Retinal pigment epithelial cell (primary cell): ENCODE measurements at places on chromosomes 11 and 22.

DNA sequence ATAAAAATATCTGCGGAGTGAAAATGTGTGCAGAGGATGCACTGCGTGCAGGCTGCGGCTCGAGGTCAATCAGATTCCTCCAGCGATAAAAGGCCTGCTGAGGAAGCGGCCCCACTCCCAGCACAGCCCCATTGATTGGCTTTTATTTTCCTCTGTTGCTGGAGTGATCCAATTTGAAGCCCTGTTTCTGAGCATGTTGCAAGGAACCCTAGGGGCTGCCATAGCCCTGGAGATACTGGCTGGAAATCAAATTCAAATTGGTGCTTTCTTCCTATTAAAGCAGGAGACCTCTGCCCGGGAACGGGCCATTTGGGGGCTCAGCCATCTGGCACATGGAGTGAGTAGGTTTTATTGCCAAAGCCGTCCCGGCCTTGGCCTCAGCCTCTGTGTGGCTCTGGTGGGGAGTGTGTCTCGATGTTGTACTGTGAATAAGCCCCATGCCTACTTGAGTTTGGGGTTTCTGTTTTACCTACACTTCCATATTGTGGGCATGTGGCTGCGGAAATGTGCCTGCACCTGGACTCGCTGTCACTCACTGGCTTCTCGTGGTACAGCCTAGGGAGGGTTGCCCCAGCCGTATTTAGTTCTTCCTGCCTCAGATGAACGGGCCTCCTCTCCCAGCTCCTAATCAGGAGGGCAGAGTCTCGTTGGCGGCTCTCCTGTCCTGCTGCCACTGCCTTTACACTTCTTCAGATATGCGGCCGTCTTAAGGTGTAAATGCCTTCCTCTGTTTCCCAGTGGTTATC, 25.6 kb downstream of the PARVB start:
- DNase-seq: no peak

DNA sequence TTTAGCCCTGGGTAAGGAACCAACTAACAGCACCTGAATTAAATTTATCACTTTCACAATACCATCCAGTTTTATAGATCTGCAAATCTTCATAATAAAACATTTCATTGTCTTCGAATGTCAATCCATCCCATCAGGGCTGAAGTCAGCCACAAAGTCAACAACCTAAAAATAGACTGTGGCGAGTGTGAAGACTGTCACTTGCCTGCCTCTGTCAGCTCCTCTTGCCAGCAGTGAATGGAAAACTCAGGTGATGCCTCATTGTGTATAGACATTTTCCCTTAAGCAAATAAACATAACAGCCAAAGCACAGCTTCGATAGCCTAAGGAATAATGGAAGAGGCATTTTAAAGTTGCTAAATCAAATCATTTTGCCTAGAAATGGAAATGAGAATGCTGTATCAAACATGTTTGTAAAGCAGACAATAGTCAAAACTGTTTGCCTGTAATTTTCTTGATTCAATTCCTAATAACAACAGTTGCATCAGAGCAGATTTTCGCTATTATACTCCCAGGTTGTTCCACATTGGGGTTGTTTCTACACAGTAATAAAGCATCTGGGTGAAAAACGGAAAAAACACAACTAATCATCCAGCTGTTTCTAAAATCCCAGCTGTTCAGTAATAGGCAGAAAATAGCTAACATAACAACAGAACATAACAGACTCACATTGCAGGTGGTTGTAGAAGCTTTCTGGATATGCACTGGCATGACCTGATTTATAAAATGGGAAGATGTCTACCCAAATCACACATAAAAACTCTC, 15.7 kb downstream of the KCNA4 start:
- DNase-seq: no peak

DNA sequence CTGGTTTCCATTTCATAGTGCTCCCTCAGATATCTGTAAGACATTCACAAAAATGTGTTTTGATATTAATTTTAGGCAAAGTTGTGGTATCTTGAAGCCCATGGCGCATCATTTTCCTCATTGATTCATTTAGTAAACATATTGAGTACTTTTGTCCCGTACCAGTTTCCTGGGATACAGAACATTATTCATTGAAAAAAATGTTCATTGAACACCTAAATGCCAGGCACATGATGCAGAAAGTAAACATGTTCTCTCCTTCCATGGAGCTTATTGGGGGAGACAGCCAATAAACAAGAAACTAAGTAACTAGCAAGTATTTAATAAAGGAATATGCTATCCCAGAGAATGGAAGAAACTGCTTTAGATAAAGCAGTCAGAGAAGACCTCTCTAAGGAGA, 195.0 kb downstream of the UVRAG start:
- DNase-seq: no peak

DNA sequence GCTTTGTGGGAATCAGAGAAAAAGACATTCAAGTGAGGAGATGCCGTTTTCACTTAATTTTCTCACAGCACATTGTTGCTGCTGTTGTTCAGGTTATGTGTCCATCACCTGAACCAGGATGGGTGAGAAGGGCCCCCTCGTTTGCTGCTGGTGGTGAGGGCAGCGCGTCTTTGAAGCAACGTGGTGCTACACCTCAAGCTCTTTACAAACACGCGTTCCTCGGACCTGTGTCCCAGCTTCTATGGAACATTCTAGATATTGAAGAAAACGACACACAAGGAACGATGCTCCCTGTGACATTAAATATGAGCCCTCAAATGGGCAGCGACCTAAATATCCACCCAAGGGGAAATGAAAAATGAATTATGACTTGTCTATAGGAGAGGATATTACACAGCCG, 418.6 kb downstream of the MN1 start:
- DNase-seq: no peak

DNA sequence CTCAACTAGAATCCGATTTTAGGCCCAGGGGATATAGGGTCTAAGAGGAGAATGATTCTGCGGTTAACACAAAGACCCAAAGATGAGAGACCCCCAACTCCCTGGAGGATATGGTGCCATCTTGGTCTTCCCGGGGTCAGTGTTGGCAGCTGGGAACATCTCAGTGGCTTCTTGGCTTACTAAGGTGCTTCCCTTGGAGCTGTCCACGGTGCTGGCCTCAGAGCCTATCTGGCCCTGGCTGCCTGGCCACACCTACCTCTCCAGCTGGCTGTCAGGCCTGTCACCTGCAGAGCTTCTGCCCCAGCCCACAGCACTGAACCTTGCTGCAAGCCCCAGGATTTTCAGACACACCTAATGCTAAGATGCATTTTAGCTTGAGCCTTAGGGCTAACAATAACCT, 70.7 kb upstream of the THY1 start:
- DNase-seq: no peak
